ENCODE measurements at places on chromosomes 6 and 20. TPM values are rescaled to one million over a fixed set of nuclear protein-coding genes. Genes with fewer than 3 reads are reported as not detected.

SMOC2 gene
- 4.2 TPM for total RNA-seq

IL17F gene
- total RNA-seq: not detected

FAM120B gene
- 37.7 TPM for total RNA-seq

ESF1 gene
- total RNA-seq: 12.6 TPM

- no peak for DNase-seq
These were observed 104.7 kb upstream of the TMEM170B start for GRCh38 chr6:11432713-11433450.

- no peak for DNase-seq
These were observed 11.3 kb downstream of the GRIK2 start for GRCh38 chr6:101404775-101405174.

- DNase-seq: no peak
These were observed 15.0 kb downstream of the FKBP5 start for GRCh38 chr6:35673755-35674154.

Measured in type B pancreatic cell (in vitro differentiated cells).